CD14-positive monocyte (primary cell): ENCODE measurements at places on chromosomes 1 and 21.

GRCh38 chr1:35316264-35316663 is 47.8 kb downstream of the ZMYM4 start:
- no peak for DNase-seq

- DNase-seq: no peak
Observed at GRCh38 chr1:24996983-24997893, 67.2 kb upstream of the RUNX3 start.

DNA sequence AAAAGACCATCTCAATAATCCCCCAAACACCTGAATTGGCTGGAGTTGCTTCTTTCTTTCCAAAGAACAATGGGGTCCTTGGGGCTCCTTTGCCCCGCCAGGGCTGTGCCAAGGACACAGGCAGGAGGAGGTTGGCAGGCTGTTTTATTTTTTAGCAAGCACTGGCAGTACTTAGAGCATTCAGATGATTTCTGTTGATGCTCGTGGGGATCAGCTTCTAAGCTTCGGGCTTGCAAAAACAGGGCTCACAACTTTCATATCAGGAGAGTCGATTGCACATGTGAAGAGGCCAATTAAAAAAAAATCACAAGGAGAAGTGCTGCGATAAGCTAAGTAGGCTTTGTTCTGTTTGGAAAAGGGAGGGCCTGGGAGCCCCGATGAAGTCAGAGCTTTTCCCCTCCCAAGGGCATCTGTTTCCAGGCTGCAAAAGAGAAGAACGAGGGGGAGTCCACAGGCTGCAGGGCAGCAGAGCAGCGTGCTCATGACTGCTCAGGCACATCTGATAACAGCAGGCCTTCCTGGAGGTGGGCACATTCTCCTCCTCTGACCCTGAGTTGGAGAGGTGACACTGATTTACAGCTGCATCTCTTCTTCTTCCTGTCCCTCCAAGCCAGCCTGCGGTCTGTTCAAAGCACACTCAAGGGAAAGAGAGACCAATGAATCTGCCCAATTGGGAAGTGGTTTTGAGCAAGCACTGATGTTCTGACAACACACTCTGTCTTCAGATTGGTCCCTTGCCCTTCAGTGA is 27.3 kb upstream of the BCAR3 start:
- DNase-seq: no peak

DNA sequence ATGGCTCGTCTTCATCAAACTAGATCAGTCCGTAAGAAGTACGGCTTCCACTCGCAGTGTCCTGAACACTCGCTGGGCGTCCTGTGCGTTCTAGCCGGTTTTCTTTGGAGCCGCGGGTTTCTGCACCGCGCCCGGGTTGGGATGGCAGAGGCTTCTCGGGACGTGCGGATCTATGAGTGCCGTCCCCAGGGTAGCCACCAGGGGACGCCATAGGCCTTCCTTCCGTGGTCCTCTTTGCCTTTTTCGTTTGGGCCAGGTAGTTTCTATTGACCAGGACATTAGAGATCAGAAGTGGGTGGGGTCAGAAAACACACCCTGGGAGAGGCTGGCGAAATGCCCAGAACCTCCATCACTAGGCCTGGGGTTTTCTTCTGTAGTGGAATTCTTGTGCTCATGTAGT is 273.8 kb downstream of the FAM72C start:
- peak; percentile 20 for DNase-seq

- DNase-seq: peak; percentile 34
Observed at GRCh38 chr1:117051224-117052064, 8.7 kb upstream of the TTF2 start.

DNA sequence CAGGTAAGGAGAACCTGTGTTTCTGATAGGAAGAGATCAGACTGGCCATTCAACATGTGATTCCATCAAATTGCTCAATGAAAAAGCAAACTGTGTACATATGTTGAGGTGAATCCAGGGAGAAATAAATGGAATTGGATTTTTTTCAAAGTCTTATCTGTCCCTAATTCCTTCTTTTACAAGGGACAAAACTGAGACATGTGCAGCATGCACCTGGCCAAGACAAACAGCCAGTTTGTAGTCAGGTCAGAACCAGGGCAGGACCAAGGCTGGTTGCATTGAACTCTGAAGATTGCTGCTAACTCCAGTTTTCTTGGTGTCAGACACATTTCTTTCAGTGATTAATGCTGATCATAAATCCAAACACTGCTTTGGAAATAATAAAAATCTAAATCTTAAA is 69.6 kb upstream of the CCDC190 start:
- no peak for DNase-seq

DNA sequence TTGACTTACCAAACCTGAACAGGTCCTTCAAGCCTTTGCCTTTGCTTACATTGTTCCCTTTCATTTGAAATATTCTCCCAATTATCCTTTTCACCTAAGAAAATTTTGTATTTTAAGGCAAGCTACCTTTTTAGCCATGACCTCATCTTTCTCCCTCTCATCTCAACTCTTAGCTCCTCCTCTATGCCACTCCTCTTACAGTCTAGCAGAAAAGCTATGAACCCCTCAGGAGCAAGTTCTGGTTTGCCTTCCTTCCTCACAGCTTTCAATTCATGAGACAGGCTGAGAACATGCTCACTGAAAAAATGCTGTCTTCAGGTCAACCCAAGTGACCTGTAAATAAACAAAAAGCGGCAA is 8.3 kb upstream of the MUTYH start:
- DNase-seq: no peak

DNA sequence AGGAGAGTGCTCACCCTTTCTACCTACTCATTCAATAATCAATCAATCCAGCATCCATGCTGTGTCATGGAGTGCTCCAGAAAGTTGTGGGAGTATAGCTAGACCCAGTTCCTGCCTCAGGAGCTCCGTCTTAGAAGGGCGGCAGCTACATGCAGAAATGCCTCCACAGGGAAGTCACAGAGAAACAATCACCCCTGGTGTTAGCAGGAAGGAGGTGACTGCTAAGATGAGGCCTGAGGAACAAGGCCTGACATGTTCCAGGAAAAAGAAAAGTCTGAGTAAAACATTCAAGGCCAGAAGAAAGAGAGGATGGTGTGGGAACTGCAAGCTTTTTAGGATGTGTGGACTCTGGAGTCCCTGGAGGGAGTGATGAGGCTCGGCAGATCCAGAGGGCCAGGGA is 142.5 kb upstream of the MAGI3 start:
- DNase-seq: no peak

GRCh38 chr1:149888999-149889289 is 10.4 kb upstream of the BOLA1 start:
- no peak for DNase-seq

DNA sequence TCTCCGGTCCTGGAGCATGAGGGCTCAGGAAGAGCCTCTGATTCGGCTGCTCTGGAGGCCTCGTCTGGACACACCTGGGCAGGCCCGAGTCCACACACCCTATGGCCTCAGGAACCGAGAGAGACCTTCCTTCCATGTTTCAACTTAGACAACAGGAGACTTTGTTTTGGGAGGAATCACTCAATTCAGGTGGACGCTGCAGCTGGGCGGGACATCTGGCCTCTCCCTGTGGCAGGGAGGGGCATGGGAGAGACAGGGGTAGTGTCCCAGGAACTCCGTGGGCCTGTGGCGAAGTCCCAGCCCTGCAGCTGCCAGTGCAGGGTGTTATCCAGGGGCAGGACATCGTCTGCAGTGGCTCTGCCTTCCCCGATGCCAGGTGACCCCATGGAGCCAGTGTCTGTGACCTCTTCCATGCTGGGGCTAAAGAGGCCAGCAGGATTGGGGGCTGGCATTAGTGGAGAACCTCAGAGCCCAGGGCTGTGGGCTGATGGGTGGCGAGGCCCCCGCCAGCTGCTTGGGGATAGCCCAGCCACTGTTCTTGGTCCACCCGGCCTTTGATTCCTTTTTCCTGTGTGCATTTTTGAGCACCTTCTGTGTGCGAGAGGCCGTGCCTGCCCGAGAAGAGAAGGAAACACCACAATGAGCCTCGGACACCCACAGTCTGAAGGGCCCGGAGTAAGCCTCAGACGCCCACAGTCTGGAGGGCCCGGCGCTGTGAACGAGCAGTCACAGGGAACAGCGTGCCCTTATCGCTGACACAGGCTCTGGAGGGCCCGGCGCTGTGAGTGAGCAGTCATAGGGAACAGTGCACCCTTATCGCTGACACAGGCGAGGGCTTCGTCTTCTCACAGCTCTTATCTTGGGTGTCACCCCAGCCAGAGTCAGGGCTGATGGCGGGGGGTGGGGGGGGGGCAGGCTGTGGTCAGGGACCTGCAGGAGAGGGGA is 6.2 kb downstream of the COL18A1 start:
- no peak for DNase-seq

DNA sequence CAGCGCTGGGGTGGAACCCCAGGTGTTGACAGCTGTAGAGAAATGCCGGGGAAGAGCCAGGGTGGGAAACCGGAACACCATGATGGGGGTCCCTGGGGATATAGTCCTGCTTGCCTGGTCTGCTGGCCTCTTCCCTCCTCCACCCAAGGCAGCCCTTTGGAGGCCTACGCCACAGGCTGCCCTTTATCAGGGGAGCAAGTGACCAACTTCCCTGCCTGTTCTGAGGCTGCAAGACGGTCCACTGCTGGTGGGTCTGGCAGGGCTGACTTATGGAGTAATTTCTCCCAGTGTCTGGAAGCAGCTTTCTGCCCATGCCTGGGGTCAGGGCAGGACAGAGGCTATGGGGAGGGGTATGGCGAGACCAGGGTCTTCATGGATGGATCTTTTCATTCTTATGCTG is 50.8 kb upstream of the EDN2 start:
- no peak for DNase-seq

DNA sequence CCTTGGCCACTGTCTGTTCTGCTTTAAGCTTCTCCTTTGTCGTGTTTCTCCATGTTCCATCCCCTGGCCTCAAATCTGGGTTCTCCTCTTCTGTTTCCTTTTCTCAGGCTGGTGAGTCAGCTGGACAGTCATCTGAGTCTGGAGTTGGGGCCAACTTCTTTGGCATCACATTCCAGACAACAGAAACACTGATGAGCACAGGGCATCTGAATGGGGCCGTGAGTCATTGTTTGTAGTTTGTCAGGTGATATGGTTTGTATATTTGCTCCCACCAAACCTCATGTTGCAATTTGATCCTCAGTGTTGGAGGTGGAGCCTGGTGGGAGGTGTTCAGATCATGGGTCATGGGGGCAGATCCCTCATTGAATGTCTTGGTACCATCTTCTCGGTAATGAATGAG is 14.3 kb upstream of the OLIG2 start:
- DNase-seq: peak; percentile 98

DNA sequence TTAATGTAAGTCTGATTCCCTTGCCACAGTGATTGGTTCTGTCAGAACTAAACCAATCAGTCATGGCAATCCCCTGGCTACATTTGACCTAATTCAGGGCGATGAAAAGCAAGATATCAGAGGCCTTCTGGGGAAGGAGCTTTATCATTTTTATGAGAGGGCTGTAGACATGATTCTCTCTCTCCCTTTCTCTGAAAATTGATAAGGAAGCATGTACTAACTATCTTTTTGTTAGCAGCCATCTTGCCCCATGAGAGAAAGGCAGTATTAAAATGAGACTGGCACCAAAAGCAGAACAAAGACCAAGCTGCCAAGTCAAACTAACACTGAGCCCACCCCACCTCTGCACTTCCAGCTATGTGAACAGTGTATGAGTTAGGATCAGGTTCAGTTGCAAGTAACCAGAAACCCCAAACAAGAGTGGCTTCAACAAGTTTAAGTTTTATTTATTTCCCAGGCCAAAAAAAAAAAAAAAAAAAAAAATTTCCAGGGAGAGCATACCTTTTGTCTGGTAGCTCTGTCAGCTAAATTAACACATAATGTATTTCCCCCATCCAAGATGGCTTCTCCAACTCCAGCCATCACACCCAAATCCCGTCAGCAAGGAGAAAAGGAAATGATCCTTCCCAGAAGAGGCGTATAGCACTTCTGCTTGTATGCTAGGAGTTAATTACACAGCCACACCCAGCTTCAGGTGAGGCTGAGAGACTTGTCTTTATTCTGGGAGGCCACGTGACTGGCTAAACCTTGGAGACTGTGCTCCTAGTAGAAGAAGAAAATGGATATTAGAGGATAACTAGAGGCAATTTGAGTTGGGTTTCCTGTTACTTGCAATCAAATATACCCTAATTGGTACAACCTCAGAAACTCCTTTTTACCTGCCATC is 105.8 kb upstream of the RALGPS2 start:
- no peak for DNase-seq

GRCh38 chr1:207847116-207847515 is 63.8 kb downstream of the CD34 start:
- no peak for DNase-seq

DNA sequence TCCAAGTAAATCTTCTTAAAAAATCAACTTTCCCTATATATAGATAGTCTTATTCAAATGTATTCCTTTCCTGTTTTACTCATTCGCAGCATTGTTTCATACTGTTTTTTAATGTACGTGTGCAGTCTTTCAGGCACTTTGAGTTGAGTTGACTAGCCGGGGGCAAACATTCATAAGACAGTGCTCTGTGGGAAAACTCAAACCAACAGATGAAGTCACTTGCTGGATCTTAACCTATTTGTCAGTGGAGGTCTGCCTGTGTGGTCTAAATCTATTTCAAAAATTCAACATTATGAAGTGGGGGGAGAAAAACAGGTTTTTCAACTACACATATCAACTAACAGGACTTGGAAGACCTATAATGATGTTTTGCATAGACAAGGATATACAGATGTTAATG is 6.2 kb downstream of the HSD11B1 start:
- DNase-seq: no peak

DNA sequence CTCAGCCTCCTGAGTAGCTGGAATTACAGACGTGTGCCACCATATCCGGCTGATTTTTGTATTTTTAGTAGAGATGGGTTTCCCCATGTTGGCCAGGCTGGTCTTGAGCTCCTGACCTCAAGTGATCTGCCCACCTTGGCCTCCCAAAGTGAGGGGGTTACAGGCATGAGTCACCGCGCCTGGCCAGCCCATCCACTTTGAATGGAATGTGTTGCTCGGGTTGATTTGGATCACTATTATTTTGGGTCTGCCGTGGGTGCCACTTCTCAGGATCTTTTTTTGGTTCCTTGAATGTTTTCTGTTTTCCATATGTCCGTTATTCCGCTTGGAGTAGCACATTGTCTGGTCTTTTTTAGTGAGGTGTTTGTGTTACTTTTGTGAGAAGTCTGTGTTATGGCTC is 17.0 kb downstream of the PCNT start:
- DNase-seq: no peak

DNA sequence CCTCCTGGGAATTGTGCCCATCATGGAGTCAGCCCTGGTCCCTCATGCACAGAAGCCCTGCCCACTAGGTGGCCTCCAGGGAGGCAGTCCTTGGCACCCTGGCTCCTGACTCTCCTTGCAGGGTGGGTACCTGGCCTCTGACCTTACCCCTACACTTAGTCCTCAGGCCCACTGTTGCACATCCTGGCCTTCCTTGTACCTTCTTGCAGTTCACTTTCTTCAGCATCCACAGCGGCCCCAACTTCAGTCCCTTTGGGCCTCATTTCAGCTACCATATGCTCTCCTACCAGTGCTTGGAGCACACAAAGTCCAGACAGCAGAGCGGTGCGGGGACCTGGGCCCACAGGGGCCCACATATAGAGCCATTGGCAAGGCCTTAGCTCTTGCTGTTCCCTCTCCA is 19.2 kb upstream of the PARP1 start:
- no peak for DNase-seq

- no peak for DNase-seq
Observed at GRCh38 chr1:23178950-23179349, 10.3 kb upstream of the LUZP1 start.
